ENCODE measurements at places on chromosomes 12 and 14.

DNA sequence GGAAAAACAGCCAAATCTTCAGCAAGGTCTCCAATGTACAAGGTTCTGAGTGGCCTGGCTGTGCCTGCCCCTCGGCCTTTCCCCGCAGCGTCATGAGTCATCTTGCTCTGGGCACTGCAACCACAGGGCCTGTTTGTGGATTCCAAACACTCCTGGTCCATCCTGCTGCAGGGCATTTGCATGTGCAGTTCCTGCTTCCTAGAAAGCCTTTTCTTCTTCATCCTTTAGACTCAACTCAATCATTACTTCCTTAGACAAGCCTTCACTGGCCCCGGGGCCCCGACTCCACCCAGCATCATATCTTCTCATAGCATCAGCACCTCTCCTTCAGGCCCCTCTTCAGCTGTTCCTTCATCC is 101.8 kb upstream of the EGLN3 start:
- DNase-seq: no peak

GRCh38 chr12:93777254-93777653 is 100.1 kb downstream of the CRADD start:
- DNase-seq: no peak

- no peak for DNase-seq
Measured at GRCh38 chr12:1618489-1618888, 10.5 kb upstream of the WNT5B start.

- peak; percentile 91 for DNase-seq
Measured at GRCh38 chr12:2586156-2587038, 208.4 kb upstream of the FKBP4 start.

DNA sequence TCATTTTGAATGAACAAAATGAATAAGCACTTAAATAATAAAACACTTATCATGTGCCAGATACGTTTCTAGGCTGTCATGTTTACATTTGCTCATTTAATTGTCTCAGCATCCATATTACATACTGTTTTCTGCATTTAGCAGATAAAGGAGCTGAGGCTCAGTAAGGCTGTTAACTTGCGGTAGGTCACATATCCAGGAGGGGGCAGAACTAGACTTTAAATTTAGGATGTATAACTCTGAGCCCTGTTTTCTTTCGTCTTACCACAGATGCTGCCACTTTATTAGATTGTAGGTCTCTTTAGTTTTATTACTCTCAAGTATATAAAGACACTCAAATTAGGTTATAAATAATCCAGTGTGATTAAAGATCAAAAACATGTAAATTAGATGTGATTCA is 17.7 kb downstream of the IRAK4 start:
- DNase-seq: no peak

- no peak for DNase-seq
Measured at GRCh38 chr12:59027199-59027598, 106.9 kb upstream of the LRIG3 start.

DNA sequence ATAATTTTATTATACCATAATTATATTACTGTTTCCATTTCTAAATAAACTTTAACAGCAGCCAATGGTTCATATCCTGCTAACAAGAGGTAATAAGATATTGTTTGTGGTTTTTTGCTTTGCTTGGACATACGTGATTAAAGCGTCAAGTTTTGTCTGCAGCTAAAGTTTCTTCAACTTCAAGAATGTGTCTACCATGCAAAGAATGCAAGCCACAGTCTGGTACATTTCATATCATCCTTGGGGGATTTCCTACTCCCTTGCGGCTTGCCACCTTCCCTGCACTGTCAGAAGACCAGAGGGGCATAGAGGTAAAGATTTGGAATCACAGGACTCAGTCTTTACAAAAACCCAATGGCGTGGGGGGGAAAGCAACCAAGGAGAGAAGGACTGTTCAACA is 125.2 kb downstream of the MED13L start:
- no peak for DNase-seq

DNA sequence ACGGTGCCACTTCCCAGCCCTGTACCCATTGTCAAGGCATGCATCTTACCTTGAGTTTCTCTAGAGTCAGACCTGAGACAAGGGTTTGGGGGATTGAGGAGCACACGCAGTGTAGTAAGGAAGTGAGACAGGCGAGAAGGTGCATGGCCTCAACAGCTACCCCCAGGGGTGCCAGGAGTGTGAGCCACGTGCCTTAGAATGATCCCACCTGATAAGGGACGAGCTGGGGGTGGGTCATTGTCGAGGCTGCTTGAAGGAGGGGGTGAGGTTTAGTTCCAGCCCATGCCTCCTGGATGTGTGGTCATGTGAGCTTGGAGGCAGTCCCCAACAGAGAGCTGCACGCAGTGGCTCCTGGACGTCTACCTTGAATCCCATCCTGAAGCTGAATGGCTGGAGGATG is 320.5 kb downstream of the VRK1 start:
- DNase-seq: no peak

- DNase-seq: no peak
Measured at GRCh38 chr14:45048385-45048784, 35.5 kb upstream of the PRPF39 start.

GRCh38 chr14:55277972-55278740 is 6.9 kb downstream of the FBXO34 start:
- DNase-seq: no peak

DNA sequence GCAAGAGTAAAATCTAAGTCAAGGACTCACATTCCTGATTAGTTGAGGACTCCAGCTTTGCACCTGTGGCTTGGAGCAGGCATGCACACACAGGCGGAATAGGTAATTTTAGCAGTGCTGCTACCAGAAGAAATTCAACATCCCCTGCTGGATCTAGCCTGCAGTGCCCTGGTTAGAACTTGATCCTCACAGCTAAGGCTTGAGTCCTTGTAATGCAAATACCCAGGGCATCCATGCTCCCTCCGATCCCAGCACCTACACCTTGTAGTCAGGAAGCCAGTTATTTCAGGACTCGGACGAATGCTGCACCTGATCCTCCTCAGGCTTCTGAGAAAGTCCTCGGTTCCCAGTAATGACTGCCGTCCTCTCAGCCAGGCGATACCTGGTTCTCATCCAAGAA is 309.0 kb upstream of the AMIGO2 start:
- DNase-seq: no peak

GRCh38 chr12:53048033-53048779 is 1.7 kb upstream of the TNS2 start:
- peak; percentile 18 for DNase-seq

DNA sequence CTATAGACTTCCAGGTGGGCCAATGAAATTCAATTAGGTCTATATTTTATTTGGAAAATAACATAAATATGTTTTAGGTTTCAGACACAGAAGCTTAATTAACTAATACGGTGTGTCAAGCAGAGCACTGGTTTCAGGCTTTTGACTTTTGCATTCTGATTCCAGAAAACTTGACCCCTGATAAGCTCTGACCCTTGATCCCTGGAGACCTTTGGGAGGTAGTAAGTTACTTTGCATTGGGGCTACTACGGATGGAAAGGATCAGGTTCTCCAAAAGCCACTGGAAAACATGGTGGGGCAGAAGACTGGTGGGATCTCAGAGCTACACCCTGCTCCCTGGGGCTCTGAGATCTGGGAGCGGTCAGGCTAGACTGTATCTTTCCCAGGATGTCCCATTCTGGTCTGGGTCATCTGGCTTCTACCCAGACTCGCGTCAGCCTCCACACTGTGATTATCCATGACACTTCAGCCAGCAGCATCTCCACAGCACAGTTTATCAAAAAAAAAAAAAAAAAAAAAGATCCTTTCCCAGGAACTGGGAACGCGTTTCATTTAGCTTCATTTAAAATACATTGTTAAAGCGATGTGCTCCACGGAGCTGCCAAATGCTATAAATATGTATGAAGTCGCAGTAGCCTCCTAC is 17.8 kb upstream of the EMP1 start:
- no peak for DNase-seq

- DNase-seq: no peak
Measured at GRCh38 chr12:93884794-93885460, 207.8 kb downstream of the CRADD start.

DNA sequence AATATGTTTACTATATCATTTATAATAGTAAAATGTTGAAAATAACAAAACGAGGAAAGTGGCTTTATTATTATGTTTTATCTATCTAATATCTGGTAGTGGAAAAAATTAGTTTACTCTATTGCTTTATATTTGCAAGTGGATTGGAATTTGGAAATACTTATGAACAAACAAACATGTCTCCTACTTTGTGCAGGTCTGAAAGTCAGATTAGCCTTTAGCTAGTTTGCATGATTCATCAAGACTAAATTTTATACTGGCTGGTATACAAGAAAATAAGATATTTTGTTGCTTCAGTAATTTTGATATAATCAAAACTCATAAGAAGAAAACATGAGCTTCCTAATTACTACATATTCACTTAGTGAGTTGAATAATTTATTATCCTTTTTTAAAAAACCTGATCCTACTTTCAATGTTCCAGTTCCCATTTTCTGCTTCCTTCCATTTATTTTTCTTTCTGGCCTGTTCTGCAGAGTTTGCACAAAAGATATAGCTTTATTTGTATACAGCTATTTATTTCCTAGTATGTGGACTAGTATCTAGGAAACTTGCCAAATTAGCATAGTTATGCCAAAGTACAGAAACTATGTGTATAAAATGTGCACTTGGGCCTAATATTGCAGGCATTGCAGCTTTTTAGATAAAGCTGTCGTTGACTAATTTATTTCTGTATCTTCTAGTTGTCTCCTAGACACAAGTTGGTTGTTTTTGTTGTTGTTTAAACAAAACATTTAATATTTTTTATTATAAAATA is 122.0 kb downstream of the AKAP6 start:
- DNase-seq: no peak

- no peak for DNase-seq
Measured at GRCh38 chr12:122121745-122122144, 43.2 kb downstream of the MLXIP start.

GRCh38 chr12:104605685-104606084 is 148.9 kb downstream of the CHST11 start:
- DNase-seq: no peak

DNA sequence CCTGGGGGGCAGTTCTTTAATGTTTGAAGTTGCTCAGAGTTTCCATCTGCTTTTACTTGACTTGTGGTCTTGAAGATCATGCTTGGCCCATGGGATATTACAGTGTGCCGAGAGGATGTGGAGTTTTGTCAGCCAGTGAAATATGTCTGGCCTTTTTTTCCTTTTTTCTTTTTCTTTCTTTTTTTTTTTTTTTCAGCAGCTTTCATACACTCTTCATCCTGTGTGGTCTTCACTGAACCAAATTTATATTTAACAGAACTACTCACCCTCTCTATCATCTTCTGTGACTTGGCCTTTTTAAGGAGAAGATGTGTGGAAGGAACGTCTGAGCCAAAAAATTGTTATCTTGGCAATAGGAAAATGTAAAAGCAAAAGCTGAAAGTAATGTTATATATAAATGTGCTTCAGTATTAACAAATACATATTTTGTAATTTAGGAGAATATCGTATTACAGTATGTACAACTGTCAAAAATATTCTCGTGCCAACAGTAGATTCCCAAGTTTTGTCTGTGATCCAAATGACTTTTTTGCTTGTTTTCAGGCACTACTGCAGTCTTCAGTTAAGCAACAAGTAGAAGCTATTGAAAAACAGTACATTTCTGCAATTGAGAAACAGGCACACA is 200.6 kb downstream of the CCDC91 start:
- no peak for DNase-seq

DNA sequence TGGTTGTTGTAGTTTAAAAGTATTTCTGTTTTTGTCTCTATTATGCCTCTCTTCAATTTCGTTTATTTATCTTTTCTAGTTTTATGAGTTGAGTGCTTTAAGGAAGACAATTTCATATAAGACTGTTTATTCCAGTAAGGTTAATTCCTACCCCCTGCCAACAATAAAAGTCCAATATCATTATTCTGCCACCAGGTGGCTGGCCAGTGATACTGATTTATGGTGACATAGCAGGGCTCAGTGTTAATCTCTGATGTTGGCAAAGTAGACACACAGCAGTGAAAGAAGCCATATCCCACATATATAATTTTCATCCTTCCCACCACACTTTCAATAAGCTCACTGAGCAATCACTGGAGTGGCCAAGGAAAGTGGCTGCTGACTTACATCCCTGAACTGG is 69.0 kb upstream of the BMP4 start:
- DNase-seq: no peak

- DNase-seq: no peak
Measured at GRCh38 chr14:77372304-77372841, 4.5 kb downstream of the TMED8 start.

DNA sequence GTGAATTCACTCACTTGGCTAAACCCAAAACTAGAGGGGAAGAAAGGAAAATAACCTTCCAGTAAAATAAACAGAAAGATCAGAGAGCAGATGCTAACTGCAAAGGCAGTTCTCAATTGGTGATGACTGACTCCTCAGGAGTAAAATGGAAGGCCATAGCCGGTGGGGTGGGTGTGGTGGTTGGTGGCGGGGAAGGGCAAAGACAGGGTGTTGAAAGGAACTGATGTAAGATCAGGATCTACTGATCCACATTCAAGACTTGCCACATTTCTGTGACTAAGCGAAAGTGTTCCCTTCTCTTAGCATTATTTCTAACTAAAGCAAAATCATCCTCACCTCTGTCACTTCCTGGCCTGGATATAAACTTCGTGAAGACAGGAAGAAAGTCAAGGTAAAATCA is 26.3 kb upstream of the TC2N start:
- DNase-seq: no peak

DNA sequence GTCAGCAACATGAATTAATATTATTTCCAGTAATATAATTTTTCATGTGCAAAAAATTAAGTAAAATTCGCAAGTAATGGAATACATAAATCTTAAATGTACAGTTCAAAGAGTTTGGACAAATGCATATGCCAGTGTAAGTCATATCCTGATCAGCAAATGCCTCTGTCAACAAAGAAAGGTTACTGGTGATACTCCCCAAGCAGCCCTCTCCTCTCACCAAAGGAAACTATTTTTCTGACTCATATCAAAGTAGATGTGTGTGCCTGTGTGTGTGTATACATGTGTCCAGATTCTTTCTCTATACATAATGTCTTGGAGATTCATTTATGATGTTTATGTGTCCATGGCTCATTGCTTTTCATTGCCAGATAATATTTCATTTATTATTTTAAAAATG is 1035.0 kb downstream of the SLC16A7 start:
- no peak for DNase-seq

GRCh38 chr12:43069768-43070221 is 480.2 kb upstream of the PRICKLE1 start:
- no peak for DNase-seq

GRCh38 chr12:132506328-132507160 is 16.6 kb downstream of the FBRSL1 start:
- DNase-seq: peak; percentile 89

Measured in NCI-H2171 (cell line).